ENCODE measurements at places on chromosomes 4 and X.

DNA sequence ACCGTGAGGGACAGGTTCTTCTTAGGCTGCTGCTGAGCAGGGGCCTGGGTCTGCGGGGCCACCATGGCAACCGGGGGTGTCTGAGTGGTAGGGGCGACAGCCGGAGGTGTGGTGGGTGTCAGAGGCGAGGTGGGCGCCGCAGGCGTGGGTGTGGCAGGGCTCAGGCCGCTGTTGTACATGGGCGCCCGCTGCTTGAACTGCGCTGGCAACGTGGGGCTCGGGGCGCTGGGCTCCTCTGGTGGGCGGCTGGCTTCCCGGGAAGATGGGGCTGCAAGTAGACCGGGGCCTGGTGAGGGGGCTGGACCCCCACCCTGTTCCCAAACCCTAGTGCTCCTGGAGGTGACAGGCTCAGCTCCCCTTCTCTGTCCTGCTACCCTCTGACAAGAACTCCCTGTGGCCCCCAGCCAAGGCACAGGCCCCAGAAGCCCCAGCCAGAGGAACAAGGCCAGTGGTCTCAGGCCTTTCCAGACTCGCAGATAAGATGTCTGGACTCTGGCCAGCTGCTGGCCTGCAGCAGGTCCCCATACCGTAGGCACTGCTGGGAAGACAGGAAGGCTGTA, 24.8 kb downstream of the NELFA start:
- DNase-seq: no peak

GRCh38 chrX:119708936-119709335, 16.0 kb upstream of the SEPTIN6 start:
- DNase-seq: no peak

DNA sequence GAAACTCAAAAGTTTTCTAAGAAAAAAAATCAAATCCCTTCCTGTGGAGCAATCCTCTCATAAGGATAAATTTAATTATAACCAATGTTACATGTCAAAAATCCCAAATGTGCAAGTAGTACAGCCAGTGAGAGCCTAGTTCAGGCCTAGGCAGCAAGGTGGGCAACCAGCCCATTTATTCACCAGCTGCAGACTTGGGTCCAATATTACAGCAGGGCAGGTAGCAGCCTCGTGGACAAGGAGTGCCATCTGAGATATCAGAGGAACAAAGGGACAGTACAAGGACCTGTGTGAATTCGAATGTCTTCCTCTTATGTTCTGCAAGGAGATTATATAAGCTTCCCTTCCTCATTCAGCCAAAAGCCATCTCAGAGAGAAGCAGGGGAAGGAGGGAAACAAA, 6.6 kb downstream of the HELQ start:
- DNase-seq: no peak

DNA sequence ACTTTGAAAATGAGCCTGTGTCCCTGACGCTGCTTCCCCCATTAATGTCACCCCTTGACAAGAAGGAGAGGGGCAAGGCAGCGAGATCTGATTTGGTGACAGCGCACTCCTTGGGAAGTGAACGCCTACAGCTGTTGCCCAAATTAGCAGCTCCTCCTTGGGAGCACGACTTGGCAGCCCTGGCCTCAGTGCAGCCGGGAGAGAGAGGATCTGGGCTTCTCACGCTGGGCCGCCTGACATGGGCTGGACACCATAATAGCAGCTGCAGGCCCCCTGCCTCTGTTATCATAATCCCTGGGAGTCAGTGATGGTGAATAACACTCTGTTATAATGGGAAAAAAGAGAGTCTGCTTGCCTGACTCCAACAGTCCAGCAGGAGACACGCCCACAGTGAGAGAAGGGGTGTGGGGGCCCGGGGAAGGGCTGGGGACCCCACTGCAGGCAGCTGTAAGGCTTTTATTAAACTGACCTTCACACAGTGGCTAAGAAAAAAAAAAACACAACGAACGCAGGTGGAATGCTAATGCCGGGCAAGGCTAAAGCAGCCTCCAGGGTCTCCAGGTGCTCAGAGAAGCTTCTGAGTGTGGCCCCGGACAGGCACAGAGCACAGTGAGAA, 73.3 kb downstream of the PSAPL1 start:
- no peak for DNase-seq

DNA sequence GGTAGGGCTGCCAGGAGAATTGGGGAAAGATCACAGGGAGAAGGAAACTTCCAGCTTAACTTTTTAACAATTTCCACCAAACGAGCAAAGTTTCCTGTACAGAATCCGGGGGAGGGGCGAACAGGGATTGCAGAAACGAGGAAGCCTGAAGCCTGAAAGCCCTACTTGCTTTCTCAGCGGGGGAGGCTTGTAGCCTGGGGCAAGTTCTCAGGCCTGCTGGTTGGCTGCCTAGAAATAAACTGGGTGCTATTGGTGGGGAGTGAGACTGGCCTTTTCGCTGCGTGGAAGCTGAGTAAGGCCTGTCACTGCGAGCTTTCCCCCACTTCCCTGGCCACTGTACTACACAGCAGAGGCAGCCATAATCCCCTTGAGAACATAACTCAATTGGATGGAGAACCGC, 110.8 kb upstream of the ATP8A1 start:
- DNase-seq: no peak

GRCh38 chrX:67692246-67692645, 148.4 kb downstream of the AR start:
- no peak for DNase-seq
